ENCODE measurements at places on chromosomes 7 and 10.

GRCh38 chr7:149375234-149376008 lies 85.4 kb downstream of the ZNF777 start:
- DNase-seq = no peak

DNA sequence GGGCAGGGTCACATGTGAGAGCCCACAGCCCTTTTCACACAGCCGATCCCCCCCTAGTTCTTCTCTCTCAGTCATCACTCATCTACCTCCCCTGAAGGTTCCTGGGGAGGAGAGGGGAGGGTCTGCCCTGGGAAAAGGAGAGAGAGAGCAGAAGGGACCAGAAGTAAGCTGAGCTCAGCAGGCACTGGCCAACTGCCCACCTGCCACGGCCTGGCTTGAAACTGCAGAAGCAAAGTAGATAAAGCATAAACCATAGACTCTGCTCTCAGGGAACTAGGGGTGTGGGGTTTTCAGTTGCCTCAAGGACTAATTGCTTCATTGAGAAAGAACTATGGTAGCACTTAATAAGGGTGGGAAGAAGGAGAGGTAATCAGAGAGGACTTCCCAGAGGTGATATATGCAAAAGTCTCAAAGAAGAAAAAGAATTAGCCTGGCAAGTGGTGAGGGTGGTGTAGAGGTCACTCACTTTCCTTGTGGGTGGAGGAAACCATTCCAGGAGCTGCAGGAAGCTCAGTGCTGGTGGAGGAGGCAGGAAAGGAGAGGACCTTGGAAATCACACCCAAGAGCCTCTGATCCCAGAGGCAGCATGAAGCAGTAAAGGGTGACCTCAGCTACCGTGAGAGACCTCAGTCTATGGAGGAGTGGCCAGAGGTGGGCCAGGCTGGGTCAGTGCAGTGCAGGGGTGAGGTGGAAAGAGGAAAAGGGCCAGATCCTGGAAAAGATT lies 17.2 kb downstream of the PILRA start:
- no peak for DNase-seq

DNA sequence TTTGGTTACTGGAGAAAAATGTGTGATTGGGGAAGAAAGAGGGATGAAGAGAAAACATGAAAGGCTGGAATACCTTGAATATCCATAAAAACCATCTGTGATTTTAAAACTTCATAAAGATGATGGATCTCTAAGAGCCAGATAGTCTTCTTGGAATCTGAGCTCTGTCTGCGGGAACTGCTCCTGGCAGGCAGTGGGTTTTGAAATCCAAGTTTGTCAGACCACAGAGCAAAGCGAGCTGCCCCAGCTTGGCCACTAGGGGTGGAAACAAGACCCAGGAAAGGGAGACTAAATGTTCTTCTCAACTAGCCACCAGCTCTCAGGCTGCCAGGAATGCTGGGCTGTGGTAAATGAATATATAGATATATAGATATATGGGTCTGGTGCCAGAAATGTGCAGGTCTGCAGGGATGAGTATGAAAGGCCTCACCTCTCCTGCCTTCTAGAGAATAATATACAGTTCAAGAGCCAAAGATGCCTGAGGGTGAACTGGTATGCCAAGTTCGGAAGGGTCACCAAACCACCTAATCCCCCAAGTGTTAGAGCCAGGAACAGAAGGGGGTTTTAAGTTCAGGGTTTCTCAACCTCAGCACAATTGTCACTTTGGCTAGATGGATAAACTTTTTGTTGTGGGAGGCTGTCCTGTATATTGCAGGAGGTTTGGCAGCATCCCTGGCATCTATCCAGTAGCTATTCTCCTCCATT lies 208.8 kb downstream of the KCNMA1 start:
- DNase-seq = no peak

DNA sequence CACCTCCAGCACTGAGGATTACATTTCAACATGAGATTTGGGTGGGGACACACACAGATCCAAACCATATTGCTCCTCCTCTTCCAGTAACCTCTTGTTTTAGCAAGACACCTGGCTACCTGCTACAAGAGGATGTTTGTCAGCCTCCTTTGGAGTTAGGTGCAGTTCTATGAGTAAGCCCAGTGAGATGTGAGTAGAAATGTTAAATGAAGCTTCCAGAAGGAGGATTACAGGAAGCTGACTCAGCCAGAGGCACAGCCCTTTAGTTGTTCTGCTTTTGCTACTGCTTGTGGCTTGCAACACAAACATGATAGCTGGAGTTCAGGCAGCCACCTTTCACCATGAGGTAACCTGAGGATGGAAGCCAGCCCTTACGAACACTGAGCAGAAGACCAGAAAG lies 382.7 kb upstream of the RNF32 start:
- no peak for DNase-seq

DNA sequence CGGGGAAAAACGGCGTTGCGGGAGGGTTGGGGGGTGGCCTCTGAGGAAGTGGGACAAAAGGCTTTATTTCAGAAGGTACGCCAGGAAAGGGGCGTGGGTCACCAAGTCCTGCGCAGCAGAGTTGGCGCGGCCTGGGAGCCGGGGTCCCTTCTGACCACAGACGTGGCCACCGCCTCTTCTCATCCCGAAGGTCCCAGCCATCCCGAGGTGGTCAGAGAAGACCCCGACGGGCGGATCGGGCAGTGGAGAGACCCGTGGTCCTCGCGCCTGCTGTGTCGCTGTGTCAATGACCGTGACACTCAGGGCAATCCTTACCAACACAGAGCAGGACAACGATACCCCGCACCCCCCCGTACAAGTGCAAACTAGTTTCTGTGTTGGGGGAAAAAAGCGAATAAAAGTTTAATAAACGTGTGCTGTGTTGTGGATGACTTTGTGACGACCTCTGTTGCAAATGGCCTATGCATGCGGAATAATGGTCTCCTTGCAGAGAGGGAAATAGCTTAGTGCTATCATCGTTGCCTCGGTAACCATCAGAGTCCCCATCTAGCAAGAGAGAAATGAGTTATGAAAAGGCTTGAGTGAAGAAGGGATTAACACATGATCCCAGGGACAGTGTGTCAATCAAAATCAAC lies 19.4 kb upstream of the GATA3 start:
- no peak for DNase-seq

DNA sequence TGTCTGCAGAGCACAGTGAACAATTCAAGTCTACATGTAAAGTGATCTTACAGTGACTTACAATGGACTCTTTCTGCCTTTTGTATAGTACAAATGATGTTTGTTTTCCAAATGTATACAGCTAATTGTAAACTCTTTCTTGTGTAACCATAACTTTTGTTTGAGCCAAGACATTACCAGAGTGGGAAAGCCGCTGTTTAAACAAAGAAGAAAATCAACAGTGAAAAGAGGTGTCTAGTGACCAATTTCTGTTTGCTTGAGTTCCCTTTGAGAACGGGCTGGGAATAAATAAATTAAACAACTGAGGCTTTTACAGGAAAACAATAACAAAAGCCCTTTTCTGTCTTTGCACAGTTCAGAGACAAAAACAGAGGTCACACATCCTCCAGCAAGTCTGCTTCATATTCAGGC lies 1163.4 kb downstream of the CNTNAP2 start:
- no peak for DNase-seq

DNA sequence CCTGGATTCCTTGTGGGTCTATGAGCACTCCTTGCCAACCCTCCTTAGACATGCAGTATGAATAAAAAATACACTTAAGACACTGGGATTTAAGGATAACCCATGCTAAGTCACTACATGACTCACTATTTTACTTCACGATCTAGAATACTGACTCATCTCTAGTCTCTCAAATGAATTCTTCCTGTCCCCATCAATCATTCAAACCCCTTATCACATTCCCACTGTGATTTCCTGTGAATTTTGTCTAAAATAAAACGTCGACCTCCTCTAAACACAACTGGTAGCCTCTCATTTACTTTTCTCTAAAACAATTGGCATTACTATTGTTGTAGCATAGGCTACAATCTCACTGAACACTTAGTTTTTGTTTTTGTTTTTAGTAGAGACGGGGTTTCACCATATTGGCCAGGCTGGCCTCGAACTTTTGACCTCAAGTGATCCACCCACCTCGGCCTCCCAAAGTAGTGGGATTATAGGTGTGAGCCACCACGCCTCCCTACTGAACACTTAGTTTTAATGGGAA lies 3.9 kb upstream of the IQUB start:
- no peak for DNase-seq
